ENCODE measurements at places on chromosomes 1 and 21.

- peak; percentile 26 for DNase-seq
- H3K27ac ChIP-seq = no peak overlapping the region
- no peaks in the 10 kb centered on the region for H3K4me1 ChIP-seq
- H3K27me3 ChIP-seq = no peaks in the 10 kb centered on the region
Measured at GRCh38 chr1:224211206-224211962, 28.3 kb downstream of the DEGS1 start.

DNA sequence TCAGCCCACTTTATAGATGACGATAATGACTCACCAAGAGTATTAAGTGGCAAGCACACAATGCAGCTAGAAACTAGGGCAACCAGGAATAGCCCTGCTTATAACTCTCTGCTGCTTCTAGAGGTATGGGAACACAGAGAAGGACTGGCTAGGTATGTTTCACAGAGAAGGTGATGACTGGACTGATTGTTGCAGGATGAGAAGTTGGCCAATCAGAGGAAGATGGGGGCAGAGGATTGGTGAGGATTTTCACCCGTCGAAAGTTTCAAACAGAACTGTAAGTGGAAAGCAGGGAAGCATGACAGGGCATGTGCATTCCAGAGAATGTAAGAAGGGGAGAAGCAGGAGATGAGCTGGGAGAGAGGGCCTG is 222.4 kb upstream of the JUN start:
- no peaks in the 10 kb centered on the region for H3K36me3 ChIP-seq
- H3K4me1 ChIP-seq = peaks cover 17% of the 10 kb centered on the region

- no peak for DNase-seq
- H3K4me1 ChIP-seq = no peaks in the 10 kb centered on the region
- no peaks in the 10 kb centered on the region for H3K36me3 ChIP-seq
- H3K4me3 ChIP-seq = no peak overlapping the region
Measured at GRCh38 chr1:152118915-152119314, 3.7 kb upstream of the TCHH start.

DNA sequence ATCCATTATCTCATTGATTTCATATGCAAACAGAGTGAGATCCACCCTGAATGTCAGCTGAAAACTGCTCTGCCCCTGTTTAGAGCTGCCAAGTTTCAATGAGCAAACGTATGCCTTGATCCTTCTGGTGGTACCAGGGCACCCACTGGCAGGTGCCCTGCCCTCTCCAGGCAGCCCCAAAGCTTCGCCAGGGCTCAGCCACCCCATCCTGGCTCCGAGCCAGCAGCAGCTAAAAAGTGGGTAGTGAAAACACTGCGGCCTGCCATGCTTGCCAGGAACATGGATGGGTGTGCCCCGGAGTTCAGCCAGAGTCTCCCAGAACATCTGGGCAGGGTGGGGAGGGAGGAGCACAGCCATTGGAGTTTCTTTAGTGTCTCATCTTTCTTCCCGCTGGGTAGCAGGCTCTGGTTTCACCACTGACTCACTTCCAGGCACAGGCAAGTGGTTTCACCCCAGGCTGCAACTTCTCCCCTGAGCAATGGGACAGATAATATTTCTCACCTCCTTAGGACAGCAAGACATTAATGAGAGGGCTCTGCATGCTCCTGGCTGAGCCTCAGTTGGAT is 8.1 kb upstream of the LMX1A start:
- H3K36me3 ChIP-seq = no peaks in the 10 kb centered on the region
- no peaks in the 10 kb centered on the region for H3K4me1 ChIP-seq
- no peak overlapping the region for H3K4me3 ChIP-seq

GRCh38 chr1:93595743-93596142 is 85.9 kb downstream of the BCAR3 start:
- peaks cover 19% of the 10 kb centered on the region for H3K4me1 ChIP-seq
- no peaks in the 10 kb centered on the region for H3K36me3 ChIP-seq
- no peaks in the 10 kb centered on the region for H3K27me3 ChIP-seq
- no peak overlapping the region for H3K27ac ChIP-seq
- no peak for DNase-seq

DNA sequence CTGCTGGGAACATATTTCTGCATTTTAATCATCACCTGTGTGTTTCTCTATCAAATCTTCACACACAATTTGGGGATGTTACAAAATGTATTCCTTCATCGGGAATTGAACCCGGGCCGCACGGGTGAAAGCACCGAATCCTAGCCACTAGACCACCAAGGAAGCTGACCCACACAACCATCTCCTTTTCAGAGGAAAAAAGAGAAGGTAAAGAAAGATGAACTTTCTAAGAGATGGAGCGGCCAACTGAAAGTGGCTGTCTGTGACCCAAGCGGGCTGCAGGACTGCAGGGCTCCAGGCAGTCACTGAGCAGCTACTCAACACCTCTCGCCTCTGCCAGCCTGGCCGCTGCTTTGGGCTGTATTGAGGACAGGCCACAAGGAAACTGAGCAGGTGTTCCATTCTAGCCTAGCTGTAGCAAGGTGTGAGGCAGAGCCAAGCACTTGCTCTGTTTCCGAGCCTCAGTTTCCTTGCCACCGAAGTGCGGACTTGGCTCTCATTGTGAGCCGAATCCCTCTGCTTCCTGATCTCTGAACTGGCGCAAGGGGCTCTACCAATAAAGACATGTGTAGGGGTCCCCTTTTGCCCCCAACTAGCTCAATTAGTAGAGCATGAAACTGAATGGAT is 156.9 kb upstream of the NBPF11 start:
- peaks cover 6% of the 10 kb centered on the region for H3K4me1 ChIP-seq
- no peak overlapping the region for H3K4me3 ChIP-seq
- no peak overlapping the region for H3K27ac ChIP-seq

DNA sequence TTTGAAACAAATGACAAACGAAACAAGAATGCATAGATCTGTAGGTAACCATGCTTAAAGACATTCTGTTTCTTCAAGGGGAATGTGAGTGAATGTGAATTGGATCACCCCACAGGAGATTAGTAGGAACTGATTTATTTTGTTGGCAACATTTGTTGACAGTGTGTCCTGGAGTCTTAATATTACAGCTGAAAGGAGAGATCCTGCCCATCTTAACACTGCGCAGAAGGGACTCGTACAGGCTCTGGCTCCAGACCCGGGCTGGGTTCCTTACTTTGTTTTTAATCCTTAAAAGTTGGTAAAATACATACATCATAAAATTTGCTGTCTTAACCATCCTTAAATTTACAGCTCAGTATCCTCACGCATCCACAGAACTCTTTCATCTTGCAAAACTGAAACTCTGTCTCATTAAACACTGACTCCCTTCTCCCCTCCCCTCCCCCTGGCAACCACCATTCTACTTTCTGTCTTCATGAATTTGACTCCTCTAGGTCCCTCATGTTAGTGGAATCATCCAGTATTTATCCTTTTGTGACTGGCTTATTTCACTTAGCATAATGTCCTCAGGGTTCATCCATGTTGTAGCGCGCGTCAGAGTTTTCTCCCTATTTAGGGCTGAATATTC is 74.1 kb downstream of the GALNT2 start:
- peaks cover 44% of the 10 kb centered on the region for H3K4me1 ChIP-seq
- DNase-seq = no peak
- no peak overlapping the region for H3K4me3 ChIP-seq

- no peak overlapping the region for H3K4me3 ChIP-seq
- DNase-seq = no peak
- H3K36me3 ChIP-seq = no peaks in the 10 kb centered on the region
- no peak overlapping the region for H3K27ac ChIP-seq
- H3K4me1 ChIP-seq = peaks cover 2% of the 10 kb centered on the region
- peaks cover 48% of the 10 kb centered on the region for H3K27me3 ChIP-seq
Measured at GRCh38 chr1:109181085-109181806, 32.5 kb upstream of the SARS1 start.

GRCh38 chr1:170967042-170967910 is 31.9 kb downstream of the MROH9 start:
- no peak overlapping the region for H3K4me3 ChIP-seq
- H3K27me3 ChIP-seq = no peaks in the 10 kb centered on the region
- H3K36me3 ChIP-seq = no peaks in the 10 kb centered on the region
- peak; percentile 46 for DNase-seq
- H3K4me1 ChIP-seq = no peaks in the 10 kb centered on the region

DNA sequence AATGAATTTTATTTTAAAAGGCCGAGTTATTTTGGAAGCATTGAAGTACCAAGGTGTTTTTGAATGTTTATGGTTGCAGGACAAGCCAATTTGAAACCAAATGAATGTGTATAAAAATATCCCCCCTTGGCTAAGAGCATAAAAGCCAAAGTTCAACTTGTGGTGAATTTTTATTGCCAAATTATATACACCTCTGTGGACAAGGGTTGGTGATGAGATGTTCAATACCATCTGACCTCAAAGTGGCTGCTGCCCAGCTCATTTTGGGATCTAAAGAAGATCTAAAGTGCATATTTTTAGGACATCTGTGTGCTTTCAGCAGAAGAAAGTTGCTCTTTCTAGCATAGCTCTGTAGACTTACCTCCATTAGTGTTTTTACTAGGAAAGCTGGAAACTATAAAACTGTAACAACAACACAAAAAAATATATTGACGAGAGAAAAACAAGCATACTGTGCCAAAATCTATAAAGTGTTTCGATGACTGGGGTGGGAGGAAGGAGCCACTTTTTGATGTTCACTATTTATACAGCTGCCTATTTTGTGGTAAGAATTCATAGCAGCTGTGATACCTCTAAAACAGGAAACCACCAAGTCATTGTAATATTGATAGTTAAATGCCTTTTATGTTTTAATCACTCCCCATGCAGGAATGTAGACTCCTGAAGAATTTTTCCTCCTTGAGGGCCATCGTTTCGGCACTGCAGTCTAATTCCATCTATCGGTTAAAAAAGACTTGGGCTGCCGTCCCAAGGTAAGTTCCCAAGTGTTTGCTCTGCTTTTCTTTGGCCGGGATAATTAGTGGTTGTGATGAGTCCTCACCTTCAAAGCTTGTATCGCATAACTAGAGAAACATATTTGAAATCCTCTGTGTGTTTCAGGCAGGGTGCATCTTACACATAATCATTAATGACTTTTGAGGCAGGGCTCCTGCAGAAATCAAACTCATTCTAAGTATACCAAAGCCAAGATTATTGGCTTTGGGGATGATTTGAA is 83.2 kb downstream of the RGL1 start:
- H3K36me3 ChIP-seq = no peaks in the 10 kb centered on the region
- H3K27me3 ChIP-seq = no peaks in the 10 kb centered on the region
- no peak for DNase-seq
- H3K4me3 ChIP-seq = no peak overlapping the region

GRCh38 chr1:247574664-247575063 is 13.5 kb upstream of the OR2G2 start:
- H3K36me3 ChIP-seq = peaks cover 33% of the 10 kb centered on the region
- H3K27ac ChIP-seq = no peak overlapping the region
- H3K27me3 ChIP-seq = no peaks in the 10 kb centered on the region
- no peaks in the 10 kb centered on the region for H3K4me1 ChIP-seq

- H3K4me1 ChIP-seq = peaks cover 30% of the 10 kb centered on the region
- no peak for DNase-seq
- no peaks in the 10 kb centered on the region for H3K27me3 ChIP-seq
- H3K36me3 ChIP-seq = peaks cover 5% of the 10 kb centered on the region
- H3K27ac ChIP-seq = peak overlapping the region; percentile 97
Measured at GRCh38 chr1:156499842-156500542, 583 bp downstream of the MEF2D start.

- DNase-seq = no peak
- H3K27me3 ChIP-seq = no peaks in the 10 kb centered on the region
- no peak overlapping the region for H3K27ac ChIP-seq
- H3K4me1 ChIP-seq = no peaks in the 10 kb centered on the region
- peaks cover 31% of the 10 kb centered on the region for H3K36me3 ChIP-seq
- H3K4me3 ChIP-seq = no peak overlapping the region
Measured at GRCh38 chr1:21853131-21853427, 41.0 kb downstream of the LDLRAD2 start.

GRCh38 chr1:208476846-208477170 is 232.6 kb upstream of the PLXNA2 start:
- H3K4me3 ChIP-seq = no peak overlapping the region
- H3K36me3 ChIP-seq = no peaks in the 10 kb centered on the region
- no peak overlapping the region for H3K27ac ChIP-seq
- no peaks in the 10 kb centered on the region for H3K4me1 ChIP-seq

DNA sequence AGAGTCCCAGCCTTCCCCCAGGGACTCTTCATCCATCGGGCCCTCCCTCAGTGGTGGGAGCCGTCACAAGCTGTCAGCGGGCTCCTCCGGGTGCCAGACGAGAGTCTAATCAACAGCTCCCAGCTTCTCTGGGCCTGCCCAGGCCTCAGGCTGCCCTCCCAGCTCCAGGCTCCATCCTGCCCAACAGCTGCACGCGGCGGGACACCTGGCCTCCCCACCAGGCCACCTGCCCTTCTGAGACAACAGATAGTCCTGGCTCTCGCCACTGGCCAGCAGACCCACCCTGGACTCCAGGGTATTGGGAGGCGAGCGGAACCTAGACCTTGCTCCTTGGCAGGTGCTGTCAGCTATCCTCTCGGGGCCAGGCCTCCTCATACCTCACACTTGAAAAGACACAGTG is 3.1 kb downstream of the WNT4 start:
- no peak overlapping the region for H3K4me3 ChIP-seq
- DNase-seq = no peak
- peaks cover 65% of the 10 kb centered on the region for H3K27me3 ChIP-seq
- no peak overlapping the region for H3K27ac ChIP-seq
- no peaks in the 10 kb centered on the region for H3K36me3 ChIP-seq

DNA sequence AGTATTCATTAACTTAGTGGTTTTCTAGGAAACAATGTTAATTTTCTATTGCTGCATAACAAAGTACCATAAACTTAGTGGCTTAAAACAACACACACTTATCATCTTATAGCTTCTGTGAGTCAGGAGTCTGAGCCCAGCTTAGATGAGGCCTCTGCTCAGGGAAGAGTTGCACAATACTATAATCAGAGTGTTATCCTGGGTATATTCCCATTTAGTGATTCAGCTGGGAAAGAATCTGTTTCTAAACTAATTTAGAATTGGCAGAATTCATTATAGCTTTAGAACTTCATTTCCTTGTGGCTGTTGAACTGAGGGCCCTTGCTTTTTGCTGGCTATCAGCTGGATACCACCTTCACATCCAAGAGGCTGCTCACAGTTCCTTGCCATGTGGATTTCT is 515.5 kb downstream of the BRINP3 start:
- DNase-seq = no peak
- H3K4me1 ChIP-seq = no peaks in the 10 kb centered on the region
- no peaks in the 10 kb centered on the region for H3K36me3 ChIP-seq
- no peak overlapping the region for H3K4me3 ChIP-seq

- no peaks in the 10 kb centered on the region for H3K27me3 ChIP-seq
- no peaks in the 10 kb centered on the region for H3K4me1 ChIP-seq
- no peaks in the 10 kb centered on the region for H3K36me3 ChIP-seq
- H3K4me3 ChIP-seq = no peak overlapping the region
- H3K27ac ChIP-seq = no peak overlapping the region
Measured at GRCh38 chr1:171940368-171940767, 99.1 kb downstream of the DNM3 start.

DNA sequence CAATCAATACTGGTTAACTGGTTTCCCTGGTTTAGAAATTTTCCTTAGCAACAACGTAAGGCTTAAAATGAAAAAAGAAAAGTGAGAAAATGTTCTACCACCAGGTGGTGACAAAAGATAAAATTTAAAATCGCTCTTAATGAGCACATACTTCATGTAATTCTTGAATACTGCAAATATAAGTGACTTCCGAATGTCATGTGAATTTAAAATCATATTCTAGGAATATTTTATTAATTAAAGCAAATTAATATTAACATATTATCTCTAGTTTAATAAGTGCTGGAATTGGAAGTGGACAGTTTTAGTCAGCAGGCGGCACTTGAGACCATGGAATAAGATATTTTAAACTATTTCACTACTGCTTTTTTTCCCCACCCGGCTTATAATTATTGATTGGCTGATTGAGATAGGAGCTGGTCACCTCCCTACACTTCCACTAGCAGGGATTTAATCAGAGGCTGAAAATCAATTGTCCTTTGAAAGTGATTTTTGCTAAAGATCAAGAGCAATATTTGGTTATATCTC is 5.0 kb upstream of the ADAMTS1 start:
- H3K36me3 ChIP-seq = no peaks in the 10 kb centered on the region
- no peak overlapping the region for H3K27ac ChIP-seq
- peak; percentile 65 for DNase-seq
- peaks cover 23% of the 10 kb centered on the region for H3K4me1 ChIP-seq
- no peak overlapping the region for H3K4me3 ChIP-seq
- peaks cover 6% of the 10 kb centered on the region for H3K27me3 ChIP-seq

Data from common myeloid progenitor, CD34-positive (primary cell).